Natural killer cell treated with Interleukin-12 subunit alpha and Interleukin-12 subunit beta and Interleukin-15 and Interleukin-18, amount 100 ng/mL, for 72 hours (primary cell): ENCODE measurements at places on chromosomes 2 and 18. TPM values are rescaled to one million over a fixed set of nuclear protein-coding genes. Genes with fewer than 3 reads are reported as not detected.

- no peak overlapping the region for H3K27ac ChIP-seq
- H3K36me3 ChIP-seq, result no peaks in the 10 kb centered on the region
- DNase-seq, result no peak
- H3K4me1 ChIP-seq, result no peaks in the 10 kb centered on the region
- H3K4me3 ChIP-seq, result no peak overlapping the region
- no peaks in the 10 kb centered on the region for H3K27me3 ChIP-seq
Measured at GRCh38 chr2:211477537-211478275, 921.3 kb downstream of the CPS1 start.

DNA sequence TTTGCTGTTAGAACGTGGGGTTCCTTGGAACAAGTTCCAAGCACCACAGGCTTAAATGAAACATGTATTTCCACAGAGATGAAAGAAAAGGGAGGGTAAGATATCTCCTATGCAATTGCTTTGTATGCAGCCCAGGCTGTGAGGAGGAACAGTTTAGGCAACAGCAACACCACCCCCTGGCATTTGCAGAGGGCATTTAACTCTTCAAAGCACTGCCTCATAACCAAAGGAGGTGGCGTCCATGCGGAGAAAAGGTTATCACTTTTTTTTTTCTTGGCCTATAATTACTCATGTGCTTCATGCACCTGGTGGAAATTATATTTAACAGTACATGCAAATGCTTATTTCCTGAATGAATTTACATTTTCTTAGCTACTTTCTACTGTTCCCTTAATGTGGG is 286.0 kb downstream of the LPIN1 start:
- H3K36me3 ChIP-seq, result peaks cover 10% of the 10 kb centered on the region
- H3K27ac ChIP-seq, result no peak overlapping the region
- H3K4me1 ChIP-seq, result peaks cover 27% of the 10 kb centered on the region
- H3K4me3 ChIP-seq, result no peak overlapping the region

- H3K27ac ChIP-seq, result peak overlapping the region; percentile 93
- no peak for DNase-seq
- H3K4me1 ChIP-seq, result peaks cover 56% of the 10 kb centered on the region
- peak overlapping the region; percentile 95 for H3K4me3 ChIP-seq
- no peaks in the 10 kb centered on the region for H3K36me3 ChIP-seq
- no peaks in the 10 kb centered on the region for H3K27me3 ChIP-seq
Measured at GRCh38 chr2:237731663-237732062, 66.9 kb upstream of the RBM44 start.

DNA sequence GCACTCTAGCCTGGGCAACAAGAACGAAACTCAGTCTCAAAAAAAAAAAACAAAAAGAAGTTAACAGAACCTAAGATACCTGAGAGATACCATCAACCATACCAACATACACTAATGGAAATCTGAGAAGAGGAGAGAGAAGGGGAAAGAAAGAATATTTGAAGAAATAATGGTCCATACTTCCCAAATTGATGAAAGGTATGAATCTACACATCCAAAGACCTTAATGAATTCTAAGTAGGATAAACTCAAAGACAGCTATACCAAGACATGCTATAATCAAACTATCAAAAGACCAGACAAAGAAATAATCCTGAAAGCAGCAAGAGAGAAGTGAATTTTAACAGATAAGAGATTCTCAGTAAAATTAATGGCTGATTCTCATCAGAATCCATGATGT is 109.6 kb downstream of the TRABD2A start:
- H3K36me3 ChIP-seq, result peaks cover 36% of the 10 kb centered on the region
- H3K4me1 ChIP-seq, result no peaks in the 10 kb centered on the region
- no peak for DNase-seq
- no peak overlapping the region for H3K4me3 ChIP-seq
- no peaks in the 10 kb centered on the region for H3K27me3 ChIP-seq
- no peak overlapping the region for H3K27ac ChIP-seq

DNA sequence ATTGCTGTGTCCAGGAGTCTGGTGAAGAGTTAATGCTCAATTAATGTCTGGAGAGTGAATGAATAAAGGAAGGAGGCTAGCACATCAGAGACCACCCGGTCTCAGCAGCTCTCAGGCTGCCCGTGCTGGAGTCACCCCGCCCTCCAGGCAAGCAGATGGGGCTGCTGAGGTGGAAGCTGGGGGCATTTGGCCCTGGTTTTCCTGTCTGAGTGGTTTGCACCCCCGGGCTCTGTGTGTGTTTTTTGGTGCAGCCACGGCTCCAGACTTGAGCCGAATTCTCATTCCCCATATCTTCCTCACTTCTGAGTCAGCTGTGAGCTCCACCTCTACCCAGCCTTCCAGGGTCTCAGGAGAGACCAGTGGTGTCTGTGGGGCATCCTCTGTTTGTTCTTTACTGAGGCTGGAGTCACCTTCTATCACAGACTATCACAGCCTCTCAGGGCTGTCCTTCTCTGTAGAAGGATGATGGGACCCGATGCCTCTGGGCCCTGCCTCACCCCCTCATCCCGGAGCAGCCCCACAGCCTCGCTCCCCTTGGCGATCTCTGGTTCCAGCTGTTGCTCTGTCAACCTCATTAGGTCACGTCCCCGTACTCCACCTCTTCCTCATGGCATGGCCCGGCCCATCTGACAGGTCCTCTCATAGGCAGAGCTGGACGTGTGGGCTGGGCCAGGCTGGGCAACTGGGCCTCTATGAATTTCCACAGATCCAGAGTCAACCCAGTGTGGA is 60.8 kb downstream of the HS1BP3 start:
- no peaks in the 10 kb centered on the region for H3K27me3 ChIP-seq
- H3K27ac ChIP-seq, result no peak overlapping the region
- peaks cover 12% of the 10 kb centered on the region for H3K4me1 ChIP-seq
- no peaks in the 10 kb centered on the region for H3K36me3 ChIP-seq
- H3K4me3 ChIP-seq, result no peak overlapping the region

DNA sequence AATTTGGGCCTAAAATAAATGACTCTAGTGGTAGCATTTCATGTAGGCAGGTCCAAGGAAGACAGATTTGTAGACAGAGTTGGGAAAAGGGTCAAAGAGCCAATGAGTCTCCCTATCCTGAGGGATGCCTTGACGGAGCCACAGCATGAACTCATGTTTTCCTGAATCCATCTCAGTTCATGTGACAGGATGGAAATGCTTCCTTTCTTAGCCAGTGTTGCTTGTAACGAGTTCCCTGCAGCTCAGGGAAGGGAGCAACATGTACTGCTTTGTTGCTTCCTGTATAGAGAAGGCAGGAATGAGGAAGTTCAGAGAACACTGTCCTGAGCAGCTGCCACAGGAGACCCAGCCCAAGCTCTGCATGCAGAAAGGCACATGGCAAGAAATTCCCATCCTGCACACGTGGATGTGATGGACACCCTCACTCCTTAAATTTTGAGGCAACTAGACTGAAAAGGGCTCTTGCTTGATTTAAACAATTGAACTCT is 27.9 kb downstream of the TMEM17 start:
- no peaks in the 10 kb centered on the region for H3K36me3 ChIP-seq
- no peaks in the 10 kb centered on the region for H3K27me3 ChIP-seq
- H3K27ac ChIP-seq, result no peak overlapping the region
- peaks cover 8% of the 10 kb centered on the region for H3K4me1 ChIP-seq
- no peak overlapping the region for H3K4me3 ChIP-seq

GRCh38 chr2:127143841-127144782 is 37.2 kb upstream of the BIN1 start:
- DNase-seq, result no peak
- no peak overlapping the region for H3K27ac ChIP-seq
- H3K4me1 ChIP-seq, result no peaks in the 10 kb centered on the region
- H3K27me3 ChIP-seq, result peaks cover 8% of the 10 kb centered on the region
- no peaks in the 10 kb centered on the region for H3K36me3 ChIP-seq

GRCh38 chr2:11320698-11321492 is 23.5 kb downstream of the ROCK2 start:
- H3K27ac ChIP-seq, result no peak overlapping the region
- no peaks in the 10 kb centered on the region for H3K36me3 ChIP-seq
- H3K27me3 ChIP-seq, result no peaks in the 10 kb centered on the region
- peaks cover 18% of the 10 kb centered on the region for H3K4me1 ChIP-seq
- H3K4me3 ChIP-seq, result no peak overlapping the region
- DNase-seq, result no peak

DNA sequence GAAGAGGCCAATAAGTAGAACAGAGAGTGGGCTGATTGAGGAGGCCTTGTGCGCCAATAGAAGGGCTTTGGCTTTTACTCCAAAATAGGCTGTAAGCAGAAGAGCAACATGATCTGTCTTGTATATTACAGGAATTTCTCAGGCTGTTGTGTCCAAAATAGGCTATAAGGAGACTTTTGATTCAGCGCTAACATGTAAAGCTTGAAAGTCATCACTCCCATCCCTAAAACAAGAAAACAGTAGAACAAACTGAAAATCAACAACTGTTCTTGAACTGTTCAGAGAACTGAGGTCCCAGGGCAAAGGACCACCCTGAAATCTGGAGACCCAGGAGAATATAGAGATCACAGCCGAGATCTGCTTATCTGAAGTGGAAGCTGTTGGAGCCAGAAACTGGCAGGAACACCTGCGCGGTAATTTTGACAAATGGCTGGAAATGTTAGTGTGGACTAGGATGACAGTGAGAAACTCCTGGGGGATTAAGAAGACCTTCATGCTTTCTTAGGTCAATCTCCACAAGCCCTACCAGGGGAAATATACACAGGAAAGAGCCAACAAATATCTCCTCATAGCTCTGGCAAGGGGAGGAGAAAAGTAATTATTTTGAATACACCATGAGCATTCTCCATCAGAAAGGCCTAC is 258.6 kb downstream of the RBM43 start:
- H3K27me3 ChIP-seq, result no peaks in the 10 kb centered on the region
- DNase-seq, result no peak
- no peak overlapping the region for H3K4me3 ChIP-seq
- H3K27ac ChIP-seq, result no peak overlapping the region
- no peaks in the 10 kb centered on the region for H3K36me3 ChIP-seq

GRCh38 chr18:51621864-51622160 is 424.3 kb upstream of the MEX3C start:
- no peak overlapping the region for H3K4me3 ChIP-seq
- no peak overlapping the region for H3K27ac ChIP-seq
- H3K36me3 ChIP-seq, result no peaks in the 10 kb centered on the region
- peaks cover 37% of the 10 kb centered on the region for H3K27me3 ChIP-seq
- no peak for DNase-seq

DNA sequence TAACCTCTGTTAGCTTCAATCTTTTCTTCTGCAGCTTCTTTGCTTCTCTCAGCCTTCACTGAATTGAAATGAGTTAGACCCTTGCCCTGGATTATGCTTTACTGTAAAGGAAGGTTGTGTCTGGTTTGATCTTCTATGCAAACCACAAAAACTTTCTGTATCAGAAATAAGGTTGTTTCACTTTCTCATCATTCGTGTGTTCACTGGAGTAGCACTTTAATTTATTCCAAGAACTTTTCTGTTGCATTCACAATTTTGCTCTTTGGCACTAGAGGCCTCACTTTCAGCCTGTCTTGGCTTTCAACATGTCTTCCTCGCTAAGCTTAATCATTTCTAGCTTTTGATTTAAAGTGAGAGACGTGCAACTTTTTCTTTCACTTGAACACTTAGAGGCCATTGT is 365.3 kb downstream of the TDRD15 start:
- no peaks in the 10 kb centered on the region for H3K27me3 ChIP-seq
- H3K36me3 ChIP-seq, result no peaks in the 10 kb centered on the region
- H3K27ac ChIP-seq, result no peak overlapping the region
- DNase-seq, result no peak
- H3K4me3 ChIP-seq, result no peak overlapping the region

Gene RIT2
- not detected for total RNA-seq

Gene FEV
- total RNA-seq, result not detected

Gene CREG2
- not detected for total RNA-seq

Gene SCYGR2
- not detected for total RNA-seq

Gene TGFA
- total RNA-seq, result 1.6 TPM

Gene BMP10
- total RNA-seq, result not detected
